ENCODE measurements at places on chromosomes 6 and 20.

GRCh38 chr20:9395971-9396370 lies 118.4 kb upstream of the LAMP5 start:
- DNase-seq, result no peak

DNA sequence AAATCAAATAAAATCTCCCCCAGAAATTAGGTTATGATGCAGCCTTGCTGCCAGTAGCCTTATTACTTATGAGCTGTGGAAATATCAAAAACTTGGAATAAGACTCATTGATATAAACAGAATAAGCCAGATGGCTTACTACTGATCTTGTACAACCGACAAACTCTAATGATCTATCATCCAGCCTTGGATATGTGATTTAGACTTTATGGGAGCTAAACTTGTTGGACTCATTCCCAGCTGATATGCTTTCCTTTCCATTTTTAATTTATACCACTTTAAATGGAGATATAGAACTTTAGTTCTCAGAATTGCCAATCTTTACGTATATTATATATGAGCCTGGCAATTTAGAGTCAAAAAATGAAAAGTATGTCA lies 5.0 kb downstream of the UST start:
- no peak for DNase-seq

DNA sequence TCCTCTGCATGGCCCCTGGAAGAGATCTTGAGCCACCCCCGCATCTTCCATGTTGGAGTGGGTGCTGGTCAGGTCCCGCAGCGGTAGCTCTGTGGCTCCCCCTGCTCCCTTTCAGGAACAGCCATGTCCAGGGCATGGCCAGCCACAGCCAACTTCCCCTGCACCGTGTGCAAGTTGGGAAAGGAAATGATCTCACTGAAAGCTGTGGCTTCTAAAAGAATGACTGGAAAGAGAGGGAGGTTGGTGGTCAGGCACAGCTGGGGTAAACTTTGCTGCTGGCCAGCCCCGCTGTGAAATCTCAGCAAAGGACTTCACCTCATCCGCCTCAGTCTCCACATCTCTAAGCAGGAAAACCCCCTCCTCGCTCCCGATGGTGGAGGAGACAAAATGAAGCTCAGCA lies 153.6 kb upstream of the CST7 start:
- no peak for DNase-seq

DNA sequence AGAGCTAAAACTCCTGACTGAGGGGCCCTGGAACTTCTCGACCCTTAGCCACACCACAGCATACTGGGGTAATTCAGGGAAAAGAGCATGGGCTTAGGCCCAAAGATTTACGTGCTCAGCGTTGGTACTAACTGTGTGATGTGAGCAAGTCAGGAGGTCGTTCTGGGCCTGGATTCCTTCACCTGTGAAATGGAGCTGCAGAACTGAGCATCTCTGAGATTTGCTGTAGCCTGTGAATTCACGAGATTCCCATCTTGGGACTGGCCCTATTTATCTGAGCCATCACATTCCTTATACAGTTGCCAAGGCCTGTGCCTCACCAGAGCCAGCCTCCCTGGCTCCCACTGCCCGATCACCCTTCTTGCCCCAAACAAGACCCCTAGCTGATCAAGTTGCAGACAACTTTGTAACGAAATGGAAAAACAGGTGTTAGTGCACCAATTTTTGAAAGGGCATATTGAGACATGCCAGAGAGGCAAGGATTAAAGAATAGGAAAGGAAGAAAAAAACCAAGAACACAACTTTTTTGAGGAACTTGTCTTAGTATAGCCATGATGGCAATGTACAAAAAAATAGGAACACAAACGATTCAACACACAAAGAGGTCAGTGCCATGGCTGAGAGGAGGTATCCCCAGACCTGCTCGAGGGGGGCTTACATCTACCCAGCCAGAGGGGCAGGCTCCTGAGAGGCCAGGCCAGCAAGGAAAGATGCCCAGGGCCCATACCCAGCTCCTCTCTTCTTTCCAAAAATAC lies 323.0 kb upstream of the JARID2 start:
- DNase-seq, result no peak

- no peak for DNase-seq
Observed at GRCh38 chr20:54346276-54346675, 129.1 kb upstream of the DOK5 start.

All from epithelial cell of esophagus (primary cell).